ENCODE measurements at places on chromosomes 7 and 10.

DNA sequence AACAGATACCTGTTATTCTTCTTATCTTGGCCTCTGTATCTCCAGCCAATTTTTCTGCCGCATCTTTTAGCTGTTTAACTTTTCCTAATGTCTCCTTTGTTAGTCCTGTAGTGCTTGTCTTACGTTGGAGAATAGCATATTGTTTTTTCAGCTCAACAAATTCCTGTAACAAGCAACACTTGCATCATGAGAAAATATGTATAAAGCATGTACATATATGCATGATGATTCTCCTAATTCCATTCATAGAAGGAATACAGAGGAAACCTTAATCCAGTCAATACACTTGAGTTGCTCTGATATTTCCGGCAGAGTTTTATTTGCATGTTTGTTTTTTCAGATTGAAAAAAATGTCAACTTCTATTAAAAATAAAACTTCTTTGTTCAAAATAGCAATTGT is 26.1 kb upstream of the LAMB1 start:
- DNase-seq: no peak

GRCh38 chr7:154332811-154333580 is 280.8 kb downstream of the DPP6 start:
- no peak for DNase-seq

GRCh38 chr7:129438839-129439651 is 4.8 kb downstream of the STRIP2 start:
- DNase-seq: peak; percentile 36

- DNase-seq: no peak
These were observed 29.1 kb upstream of the MACC1 start for GRCh38 chr7:20246236-20246635.

- DNase-seq: peak; percentile 36
These were observed 112.2 kb downstream of the CLEC2L start for GRCh38 chr7:139635526-139636302.

DNA sequence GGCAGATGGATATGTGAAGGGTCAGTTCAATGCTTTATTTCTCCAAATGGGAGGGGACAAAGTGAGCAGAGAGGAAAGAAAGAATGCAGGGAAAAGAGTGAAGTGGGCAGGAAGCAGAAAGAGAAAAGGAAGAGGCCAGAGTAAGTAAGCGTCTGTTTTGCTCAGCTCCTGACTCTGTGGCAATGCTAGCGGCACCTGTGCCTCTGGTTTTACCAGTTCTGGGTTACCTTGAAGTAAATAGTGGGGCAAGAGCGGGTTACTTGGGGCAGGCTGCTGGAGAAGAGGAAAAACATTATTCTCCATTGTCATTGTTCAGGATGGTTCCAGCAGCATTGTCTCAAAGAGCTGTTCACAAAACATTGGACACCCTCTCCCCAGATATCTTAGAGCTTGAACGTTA is 1.9 kb downstream of the TAS2R40 start:
- no peak for DNase-seq
